ENCODE measurements at places on chromosomes 7 and 10. TPM values are rescaled to one million over a fixed set of nuclear protein-coding genes. Genes with fewer than 3 reads are reported as not detected.

MCM10 gene
- total RNA-seq: 2.0 TPM

LRIT1 gene
- 6.6 TPM for total RNA-seq

MMP21 gene
- 0.43 TPM for total RNA-seq

GJD4 gene
- total RNA-seq: 0.31 TPM

CRYGN gene
- 0.62 TPM for total RNA-seq

LIPK gene
- not detected for total RNA-seq

- no peak for DNase-seq
Measured at GRCh38 chr10:34294137-34294536, 521.0 kb downstream of the PARD3 start.

- no peak for DNase-seq
Measured at GRCh38 chr7:105840981-105841749, 35.2 kb downstream of the ATXN7L1 start.

GRCh38 chr10:129495698-129496097 lies 28.7 kb downstream of the MGMT start:
- DNase-seq: no peak

DNA sequence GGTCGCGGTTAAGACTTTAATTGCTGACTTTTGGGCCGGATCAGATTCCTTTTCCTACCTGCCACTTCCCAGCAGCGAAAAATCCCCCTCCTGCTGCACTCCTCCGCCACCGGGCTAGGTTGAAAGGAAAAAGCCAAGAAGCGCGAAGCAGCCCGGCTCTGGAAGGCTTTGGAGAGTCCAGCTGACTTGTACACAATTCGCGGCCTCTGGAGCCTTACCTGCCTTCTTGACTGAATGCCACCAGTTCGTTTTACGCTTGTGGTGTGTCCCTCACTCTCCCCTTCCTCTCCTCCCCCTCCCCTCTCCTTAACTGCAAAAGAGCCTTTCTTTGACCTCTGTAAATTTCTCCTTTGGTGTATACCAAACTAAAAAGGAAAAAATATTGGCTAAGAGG lies 2.7 kb upstream of the FEZF1 start:
- DNase-seq: no peak

DNA sequence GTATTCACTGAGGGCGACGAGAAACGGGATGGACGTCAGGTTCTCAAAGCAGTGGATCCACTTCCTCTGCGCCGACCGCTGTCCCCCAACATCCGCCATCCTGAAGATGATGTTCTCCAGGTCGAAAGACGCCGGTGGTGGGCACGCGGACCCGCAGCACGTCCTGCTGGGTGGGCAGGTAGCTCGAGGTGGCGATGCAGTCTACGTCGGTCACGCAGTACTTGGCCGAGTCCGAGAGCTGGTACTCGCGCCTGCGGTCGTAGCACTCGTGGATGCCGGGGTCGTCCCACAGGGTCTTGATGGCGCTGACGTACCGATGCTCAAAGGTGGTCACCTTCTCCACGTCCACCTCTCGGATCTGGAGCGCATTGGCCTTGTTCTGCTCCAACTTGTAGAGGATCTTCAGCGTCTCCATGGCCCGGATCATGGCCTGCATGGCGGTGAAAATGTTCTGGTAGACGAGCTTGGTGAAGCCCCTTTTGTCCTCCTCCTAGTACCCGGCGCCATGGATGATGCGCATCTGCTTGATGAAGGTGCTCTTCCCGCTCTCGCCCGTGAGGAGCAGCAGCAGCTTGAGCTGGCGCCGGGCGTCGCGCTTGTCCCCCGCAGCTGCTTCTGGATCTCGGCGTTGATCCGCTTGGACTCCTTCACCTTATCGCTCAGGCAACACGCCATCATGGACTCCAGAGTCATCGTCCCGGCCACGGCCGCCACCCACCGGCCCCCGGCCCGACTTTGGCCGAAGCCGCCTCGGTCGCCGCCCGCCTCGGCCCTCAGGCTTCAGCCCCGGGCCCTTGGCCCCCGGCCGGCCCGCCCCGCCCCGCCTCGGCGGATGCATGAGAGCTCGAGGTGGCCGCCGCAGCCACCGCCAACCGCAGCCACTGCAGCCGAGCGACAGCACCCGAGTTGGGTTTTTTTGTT lies 122.9 kb upstream of the KCTD7 start:
- no peak for DNase-seq

GRCh38 chr7:128875523-128875948 lies 12.9 kb downstream of the ATP6V1F start:
- no peak for DNase-seq

DNA sequence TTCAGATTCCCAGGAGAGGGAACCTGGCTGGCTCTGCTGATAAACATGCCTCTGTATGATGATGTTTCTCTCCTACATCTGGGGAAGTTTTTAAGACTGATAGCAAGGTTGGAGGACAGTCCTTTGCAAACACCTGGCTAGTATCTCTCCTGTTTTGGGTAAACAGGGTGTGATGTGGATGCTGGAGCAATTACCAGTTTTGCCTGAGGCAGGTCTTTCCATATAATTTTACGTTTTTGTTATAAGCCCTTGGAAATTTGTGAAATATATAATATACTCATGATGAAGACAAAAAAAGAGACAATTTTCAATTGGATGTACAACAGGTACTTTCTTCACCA lies 138.6 kb downstream of the ADAM22 start:
- no peak for DNase-seq

DNA sequence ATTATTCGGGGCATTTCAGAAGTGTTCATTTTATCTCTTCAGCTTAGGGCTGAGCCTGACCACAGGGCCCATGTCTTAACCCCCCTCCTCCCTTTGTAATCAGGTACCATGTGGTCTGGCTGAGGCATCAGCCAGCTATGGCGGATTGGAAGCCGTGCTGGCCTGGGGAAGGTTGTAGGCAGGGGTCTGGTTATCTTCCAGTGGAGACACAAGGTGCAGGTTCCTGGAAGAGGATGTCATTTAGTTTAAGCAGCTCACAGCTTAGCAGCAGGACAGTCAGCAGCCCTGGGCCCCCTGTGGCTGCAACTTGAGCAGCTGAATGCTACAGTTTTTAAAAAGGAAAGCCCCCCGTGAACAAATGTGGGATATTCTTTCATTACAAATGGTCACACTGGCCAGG lies 22.1 kb downstream of the BAG3 start:
- no peak for DNase-seq

GRCh38 chr10:113680190-113681111 lies 739 bp downstream of the CASP7 start:
- peak; percentile 63 for DNase-seq

GRCh38 chr10:77713521-77714280 lies 76.1 kb upstream of the KCNMA1 start:
- DNase-seq: no peak

DNA sequence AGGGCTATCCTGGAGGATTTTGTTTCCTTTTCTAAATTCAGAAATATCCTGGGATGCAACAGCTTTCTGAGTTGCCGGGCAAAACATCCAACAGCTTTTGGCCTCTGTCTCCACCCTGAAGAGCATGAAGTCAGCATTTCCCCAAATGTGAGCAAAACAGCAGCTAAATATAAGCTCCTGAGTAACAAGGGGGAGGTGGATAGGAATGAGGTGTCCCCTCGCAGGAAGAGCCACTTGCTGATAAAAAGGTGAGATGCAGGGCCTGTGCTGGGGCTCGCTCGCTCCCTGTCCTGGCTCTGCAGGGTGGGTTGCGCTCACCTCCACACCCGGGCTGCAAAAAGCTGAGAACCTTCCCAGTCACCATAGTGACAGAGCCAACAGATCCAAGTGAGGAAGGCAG lies 264.3 kb downstream of the ZEB1 start:
- no peak for DNase-seq

DNA sequence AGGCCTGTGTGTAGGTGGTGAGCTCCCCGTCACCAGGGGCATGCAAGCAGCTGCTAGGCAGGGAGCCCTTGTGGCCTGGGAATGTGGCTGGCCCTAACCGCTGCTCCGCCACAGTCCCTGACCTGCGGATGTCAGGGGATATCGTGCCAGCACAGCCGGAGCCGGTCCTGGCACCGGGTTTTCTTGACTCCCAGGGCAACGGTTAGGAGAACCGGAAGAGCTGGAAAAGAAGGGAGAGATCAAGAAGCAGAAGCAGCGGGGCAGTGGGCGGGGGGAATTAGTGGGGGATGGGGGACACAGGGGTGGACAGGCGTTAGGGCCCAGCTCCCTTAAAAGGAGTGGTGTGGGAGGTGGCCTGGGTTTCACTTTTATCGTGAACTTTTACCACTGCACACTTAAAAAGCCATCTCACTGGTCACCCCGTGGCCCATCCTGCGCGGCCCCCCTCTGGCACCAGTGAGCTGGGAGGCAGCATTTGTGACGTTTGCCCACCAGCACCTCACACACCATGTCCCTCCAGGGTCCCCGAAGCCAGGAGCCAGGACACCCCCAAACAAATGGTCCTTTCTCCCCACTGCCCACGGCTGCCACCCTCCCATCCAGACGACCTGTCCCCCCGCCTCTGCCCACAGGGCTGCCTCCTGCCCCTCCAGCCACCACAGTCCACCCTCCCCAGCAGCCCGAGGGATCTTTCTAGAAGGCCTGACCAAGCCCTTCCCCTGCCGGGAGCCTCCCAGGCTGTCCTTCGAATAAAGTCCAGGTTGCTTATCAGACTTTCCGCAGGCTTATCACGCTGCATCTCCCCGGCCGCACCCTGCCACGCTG lies 1.8 kb upstream of the MICALL2 start:
- DNase-seq: peak; percentile 46

Data from testis (tissue), 5 donors.